ENCODE measurements at places on chromosomes 2 and 18. TPM values are rescaled to one million over a fixed set of nuclear protein-coding genes. Genes with fewer than 3 reads are reported as not detected.
A peak's percentile ranks its signal among the peaks of the same experiment; 100 is the strongest.

GRCh38 chr18:35377875-35378573 is 887 bp upstream of the ZNF396 start:
- DNase-seq, result peak; percentile 34

DNA sequence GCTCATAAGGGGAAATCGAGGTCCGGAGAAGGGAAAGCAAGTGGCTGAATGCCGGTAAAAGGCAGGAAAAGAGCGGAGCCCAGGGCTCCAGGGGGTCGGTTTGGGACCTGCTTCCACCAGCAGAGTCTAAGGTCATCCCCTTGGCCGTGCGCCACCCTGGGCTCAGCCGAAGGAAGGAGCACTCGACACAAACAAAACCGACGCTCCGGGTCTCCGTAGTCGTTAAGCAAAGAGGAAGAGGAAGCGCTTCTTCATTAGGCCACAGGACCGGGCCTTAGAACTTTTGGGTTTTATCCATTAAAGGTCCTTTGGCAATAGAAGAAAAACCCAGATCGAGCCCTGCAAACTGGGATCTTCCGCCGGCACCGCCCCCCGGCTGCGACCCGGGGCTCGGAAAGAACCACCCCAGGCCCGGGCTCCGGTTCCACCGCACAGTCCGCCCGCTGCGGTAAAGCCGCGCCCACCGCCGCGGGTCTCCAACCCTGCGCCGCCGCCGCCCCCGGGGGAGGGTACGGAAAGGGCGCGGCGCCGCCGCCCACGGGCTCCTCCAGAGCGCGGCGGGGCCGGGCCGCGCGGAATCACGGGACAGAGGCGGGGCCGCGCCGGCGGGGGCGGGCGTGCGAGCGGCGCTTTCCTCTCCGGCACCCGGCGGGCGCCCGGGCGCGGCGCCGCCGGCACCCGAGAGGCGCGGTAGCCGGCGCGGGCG is at the start of gene TTL:
Gene TTL, plus strand, starts transcription at position 629 of the 706 bp plus-strand sequence. CDS start 189 bp downstream, outside the sequence.
- peak; percentile 48 for DNase-seq

DNA sequence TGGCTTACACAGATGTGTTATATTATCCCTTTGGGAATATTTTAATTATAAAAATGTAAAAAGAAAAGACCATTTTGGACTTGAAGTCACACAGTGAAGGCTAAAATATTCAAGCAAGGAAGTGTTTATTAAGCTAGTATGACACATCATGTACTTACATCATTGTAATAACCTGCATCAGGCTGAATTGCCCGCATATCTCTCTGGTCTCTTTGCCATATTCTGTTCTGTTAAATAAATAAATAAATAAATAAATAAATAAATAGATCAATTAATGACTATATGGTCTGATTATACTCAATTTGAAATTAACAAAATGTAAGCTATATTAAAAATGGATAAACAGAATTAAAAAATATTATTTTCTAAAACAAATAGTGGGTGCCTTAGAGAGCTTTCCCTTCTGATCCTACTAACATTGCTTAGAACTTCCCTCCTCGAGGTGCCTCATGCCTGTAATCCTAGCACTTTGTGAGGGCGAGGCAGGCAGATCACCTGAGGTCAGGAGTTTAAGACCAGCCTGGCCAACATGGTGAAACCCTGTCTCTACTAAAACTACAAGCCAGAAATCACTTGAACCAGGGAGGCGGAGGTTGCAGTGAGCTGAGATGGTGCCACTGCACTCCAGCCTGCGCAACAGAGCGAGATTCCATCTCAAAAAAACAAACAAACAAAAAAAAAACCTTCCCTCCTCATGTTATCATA is 42.0 kb downstream of the WDR33 start:
- DNase-seq, result no peak

- no peak for DNase-seq
Observed at GRCh38 chr2:29743516-29743915, 177.9 kb downstream of the ALK start.

CHST10 gene
- 24.2 TPM for total RNA-seq

GRCh38 chr2:1517786-1518185 is 104.5 kb downstream of the TPO start:
- DNase-seq, result no peak

GRCh38 chr2:19609266-19609665 is 250.8 kb upstream of the OSR1 start:
- DNase-seq, result no peak

- no peak for DNase-seq
Observed at GRCh38 chr18:49915352-49915751, 102.0 kb upstream of the ACAA2 start.

DNA sequence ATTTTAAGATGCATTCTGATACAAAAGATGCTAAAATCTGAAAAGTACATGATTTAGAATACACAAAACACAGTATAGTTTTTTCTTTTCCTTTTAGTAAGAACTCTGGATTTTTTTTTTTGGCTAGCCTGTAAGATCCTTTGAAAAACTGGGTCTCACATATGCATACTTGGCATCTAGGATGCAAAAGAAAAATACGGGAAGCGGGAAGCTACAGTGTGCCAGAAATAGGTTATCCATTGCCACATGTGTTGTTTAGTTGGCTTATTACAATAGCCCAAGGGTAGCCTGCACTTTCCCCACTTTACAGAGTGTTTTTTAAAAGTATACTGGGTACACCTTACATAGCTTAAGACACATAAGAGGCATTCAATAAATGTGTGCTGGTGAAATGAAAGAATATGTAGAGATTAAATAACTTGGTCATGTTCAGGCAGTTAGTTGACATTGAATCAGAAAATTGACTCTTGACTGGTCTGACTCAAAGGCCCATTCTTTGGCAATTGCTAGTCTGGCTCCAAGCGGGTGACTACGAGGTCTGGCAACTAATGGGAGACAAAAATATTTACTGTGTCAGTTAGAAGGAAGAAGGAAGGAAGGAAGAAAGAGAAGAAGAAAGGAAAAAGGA is 286.8 kb upstream of the TRIB2 start:
- no peak for DNase-seq

GRCh38 chr2:132438691-132439090 is 22.1 kb downstream of the GPR39 start:
- DNase-seq, result peak; percentile 98

DNA sequence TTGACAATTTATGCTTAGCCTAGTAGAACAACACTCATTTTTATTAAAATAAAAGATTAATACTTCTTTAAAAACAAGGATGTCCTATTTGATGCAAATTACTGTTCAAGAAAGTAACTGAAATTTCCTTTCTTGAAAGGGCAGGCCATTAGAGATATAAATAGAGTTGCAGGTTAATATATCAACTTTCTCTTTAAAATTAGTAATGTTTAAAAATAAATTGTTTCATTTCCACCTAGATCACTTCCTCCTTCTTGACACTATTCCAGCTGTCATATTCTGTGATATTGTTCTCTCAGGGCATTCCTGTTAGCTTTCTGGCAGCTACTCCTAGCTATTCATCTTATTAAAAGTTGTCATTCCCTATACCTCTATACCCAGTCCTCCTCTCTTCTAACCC is 357.9 kb upstream of the NRP2 start:
- no peak for DNase-seq

ACVR1C gene
- not detected for total RNA-seq

EVA1A gene
- 24.6 TPM for total RNA-seq

- DNase-seq, result peak; percentile 97
Observed at GRCh38 chr2:233418761-233419546, 64.7 kb downstream of the DGKD start.
